ENCODE measurements at places on chromosomes 6 and 20.

- DNase-seq = no peak
These were observed 9.5 kb upstream of the ADGRG6 start for GRCh38 chr6:142292166-142292924.

GRCh38 chr20:12660918-12661317, 347.9 kb upstream of the SPTLC3 start:
- DNase-seq = no peak

GRCh38 chr6:148087659-148088058, 255.0 kb upstream of the SASH1 start:
- DNase-seq = no peak

GRCh38 chr6:39388606-39389483, 66.3 kb upstream of the KCNK16 start:
- peak; percentile 79 for DNase-seq

GRCh38 chr6:44771647-44772415, 384.3 kb downstream of the CDC5L start:
- DNase-seq = no peak

GRCh38 chr6:90121982-90122381, 174.7 kb downstream of the BACH2 start:
- no peak for DNase-seq

DNA sequence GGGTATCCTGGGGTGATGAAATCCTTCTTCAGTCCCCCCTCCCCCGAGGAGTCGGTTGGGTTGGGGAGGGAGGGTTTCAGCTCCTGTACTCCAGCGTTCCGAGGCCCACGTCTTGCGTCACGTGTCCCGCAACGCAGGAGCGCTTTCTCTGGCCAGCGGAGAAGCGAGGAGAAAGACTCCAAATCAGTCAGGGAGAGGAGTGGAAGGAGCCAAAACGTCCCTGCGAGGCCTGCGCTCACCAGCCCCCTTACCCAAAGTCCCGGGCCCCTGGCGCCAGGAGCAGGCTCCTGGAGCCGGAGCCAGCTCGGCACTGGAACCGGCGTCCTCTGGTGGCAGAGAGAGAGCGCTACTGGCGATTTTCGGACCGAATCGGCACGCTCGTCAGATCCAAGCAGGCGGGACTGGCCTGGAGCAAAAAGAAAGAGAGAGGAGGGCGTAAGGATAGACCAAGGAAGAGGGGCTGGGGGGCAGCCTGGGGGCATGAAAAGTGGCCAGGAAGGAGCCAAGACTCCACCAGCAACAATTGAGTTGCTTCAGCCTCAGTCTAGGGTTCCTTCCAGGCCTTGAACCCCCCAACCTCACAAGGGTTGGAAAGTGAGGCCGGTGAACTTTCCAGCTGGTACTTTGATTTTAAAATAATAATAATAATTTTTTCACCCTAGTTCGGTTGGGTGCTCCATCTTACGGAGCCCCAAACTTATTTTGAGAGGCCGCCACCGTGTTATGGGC, at the start of gene GNAS:
Gene GNAS, plus strand, starts transcription at position 174 of the 729 bp plus-strand sequence.
- peak; percentile 85 for DNase-seq

DNA sequence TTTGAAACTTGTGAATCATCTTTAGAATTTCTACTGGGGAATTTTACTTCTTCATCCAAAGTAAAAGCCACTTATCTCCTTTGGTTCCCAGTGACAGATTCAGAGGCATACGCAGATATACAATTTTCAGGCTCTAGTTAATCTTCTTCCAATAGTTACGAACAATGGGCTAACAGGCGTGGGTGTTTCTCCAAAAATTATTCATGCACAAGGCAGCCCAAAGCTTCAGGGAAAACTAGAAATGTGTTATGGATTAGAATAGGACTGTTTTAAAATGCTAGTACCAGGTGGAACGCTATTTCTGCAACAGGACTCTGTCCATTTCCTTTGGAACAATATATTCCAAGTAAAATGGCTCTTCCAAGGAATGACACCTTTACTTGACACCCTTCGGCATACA, 102.2 kb downstream of the ZNF217 start:
- no peak for DNase-seq

DNA sequence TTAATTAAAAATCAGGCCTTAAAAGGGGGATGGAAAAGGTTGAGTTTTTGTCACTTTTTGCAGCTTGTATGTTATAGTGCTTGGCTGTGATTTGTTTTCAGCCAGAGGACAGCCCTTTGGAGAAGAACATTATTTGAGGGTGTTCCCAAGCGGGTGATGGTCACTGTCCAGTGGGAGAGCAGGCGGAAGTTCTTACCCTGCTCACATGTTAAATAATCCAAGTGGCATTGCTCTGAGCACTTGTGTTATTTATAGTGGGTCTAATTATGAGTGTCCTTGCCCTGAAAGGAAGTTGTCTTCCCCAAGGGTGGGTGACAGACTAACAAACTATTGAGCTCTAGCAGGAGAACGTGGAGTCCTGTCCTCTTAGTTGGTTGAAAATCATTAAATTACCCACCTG, 49.5 kb downstream of the DOK5 start:
- no peak for DNase-seq

DNA sequence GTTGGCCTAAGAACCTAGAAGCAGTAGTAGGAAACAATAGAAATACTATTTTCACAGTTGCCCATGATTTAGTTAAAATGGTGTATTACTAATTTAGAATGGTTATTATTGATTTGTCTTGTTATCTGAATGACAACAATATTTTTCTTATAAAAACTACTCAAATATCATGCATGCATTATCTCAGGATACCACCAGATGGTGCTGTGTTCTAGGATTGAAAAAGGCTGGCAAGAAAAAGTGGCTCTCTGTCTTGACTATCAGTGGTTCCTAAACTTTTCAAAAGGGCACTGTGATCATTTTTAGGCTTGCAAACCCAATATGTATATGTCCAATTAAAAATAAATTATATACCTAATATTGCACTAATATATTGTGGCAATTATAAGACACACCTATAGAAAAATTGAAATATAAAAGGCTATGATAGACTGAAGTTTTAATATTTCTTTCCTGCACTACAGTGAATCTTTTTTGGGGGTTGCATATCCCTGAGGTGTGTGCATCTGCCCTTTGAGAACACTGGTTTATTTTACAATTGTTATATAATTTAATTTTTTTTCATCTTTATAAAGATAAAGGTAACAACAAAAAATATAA, 131.7 kb upstream of the MLIP start:
- no peak for DNase-seq

DNA sequence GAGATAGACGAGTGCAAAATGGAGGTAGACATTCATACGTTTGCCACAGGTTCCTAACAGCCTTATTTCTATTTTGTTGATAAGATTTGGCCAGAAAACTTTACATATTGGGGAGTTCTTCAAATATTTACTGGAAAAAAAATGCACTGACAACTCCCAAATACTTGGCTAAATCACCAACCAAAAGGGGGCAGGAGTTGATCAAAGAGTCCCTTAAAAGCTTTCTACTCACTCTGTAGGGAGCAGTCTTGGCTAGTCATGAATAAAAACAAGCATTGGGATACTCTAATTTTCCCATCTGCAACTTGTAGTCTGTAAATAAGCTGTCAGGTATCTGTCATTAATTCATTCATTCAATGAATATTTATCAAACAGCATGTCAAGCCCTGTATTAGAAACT, 18.4 kb downstream of the TENT5A start:
- no peak for DNase-seq

DNA sequence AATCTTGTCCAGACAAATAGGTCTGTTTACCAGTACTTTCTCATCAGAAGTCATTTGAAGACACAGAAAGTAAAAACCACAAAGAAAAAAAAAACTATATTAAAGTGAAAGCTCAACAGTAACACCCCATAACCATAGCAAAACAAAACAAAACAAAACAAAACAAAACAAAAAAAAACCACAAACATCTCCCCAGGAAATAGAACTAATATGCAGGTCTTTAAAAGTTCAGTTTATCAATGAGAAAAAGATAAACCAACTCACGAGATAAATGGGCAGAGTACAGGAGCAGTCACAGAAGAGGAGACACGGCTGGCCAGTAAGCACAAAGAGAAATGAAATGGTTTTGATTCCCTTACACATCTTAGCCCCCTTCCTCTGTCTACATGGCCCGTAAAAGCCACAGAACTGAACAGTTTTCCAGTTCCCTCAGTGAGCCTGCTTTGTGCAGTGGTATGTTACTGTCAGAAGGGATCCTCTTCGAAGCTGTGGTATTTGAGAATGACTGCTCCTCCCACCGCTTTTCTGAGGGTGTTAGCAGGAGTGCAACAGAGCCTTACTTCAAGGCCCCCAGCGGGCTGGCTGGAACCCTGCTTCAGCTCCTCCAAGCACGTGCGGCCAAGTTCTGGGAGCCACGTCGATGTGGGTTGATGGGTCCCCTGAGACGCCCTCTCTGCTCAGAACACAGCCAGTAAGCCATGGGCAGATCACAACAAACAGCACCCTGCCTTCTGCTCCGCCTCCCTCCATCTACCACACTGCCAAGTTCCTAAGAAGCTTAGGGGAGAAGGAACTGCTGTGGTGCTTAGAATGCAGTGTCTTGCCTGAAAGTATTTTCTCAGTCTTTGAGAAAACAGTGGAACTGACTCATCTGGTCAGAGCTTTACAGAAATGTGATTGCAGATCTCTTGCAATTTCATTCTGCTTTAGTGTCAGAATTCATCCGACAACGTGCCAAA, 14.0 kb downstream of the UST start:
- DNase-seq = peak; percentile 86

GRCh38 chr6:116938305-116938704, 61.3 kb downstream of the RFX6 start:
- DNase-seq = no peak

- DNase-seq = no peak
These were observed 33.3 kb upstream of the AFDN start for GRCh38 chr6:167793421-167793820.

- no peak for DNase-seq
These were observed 444.2 kb upstream of the JAG1 start for GRCh38 chr20:11117808-11118528.

GRCh38 chr6:34115403-34115795, 30.5 kb downstream of the GRM4 start:
- peak; percentile 59 for DNase-seq

DNA sequence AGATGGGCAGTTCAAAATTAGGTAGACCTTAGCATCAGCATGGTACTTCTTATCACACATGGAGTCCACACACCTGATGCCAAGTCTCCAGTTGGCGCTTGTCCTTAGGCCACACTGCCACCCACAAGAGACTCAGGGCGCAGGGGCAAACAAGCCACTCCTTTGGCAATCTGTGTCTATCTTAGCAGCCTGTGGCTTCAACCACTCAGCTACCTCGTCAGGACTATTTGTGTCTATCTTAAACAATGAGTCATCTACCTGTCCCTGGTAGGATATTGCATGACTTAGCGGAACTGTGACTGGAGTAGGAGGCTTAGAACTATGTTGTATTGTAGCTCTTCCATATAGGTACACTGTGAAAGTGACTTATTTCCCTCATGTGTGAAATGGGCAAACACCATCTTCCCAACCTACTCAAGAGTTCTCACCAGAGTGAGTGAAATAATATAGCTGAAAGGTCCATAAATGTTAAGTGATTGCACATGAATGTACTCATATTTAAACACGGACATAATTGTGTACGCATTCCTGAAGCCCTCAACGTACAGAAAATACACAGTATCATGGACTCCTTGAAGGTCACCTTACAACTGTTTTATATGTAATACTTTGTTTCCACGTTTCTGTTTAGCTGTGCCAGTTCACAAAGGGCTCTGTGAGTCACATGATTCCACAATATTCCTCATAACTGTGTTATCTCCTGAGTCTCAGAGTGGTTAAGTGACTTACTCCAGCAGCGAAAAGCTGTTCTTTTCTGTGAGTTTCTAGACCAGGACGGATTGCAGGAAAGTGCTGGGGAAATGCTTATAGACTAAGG, 1.6 kb downstream of the TRIM27 start:
- no peak for DNase-seq

GRCh38 chr6:3806169-3806922, 42.8 kb upstream of the FAM50B start:
- no peak for DNase-seq

GRCh38 chr20:55140631-55141030, 665.2 kb downstream of the DOK5 start:
- DNase-seq = no peak

DNA sequence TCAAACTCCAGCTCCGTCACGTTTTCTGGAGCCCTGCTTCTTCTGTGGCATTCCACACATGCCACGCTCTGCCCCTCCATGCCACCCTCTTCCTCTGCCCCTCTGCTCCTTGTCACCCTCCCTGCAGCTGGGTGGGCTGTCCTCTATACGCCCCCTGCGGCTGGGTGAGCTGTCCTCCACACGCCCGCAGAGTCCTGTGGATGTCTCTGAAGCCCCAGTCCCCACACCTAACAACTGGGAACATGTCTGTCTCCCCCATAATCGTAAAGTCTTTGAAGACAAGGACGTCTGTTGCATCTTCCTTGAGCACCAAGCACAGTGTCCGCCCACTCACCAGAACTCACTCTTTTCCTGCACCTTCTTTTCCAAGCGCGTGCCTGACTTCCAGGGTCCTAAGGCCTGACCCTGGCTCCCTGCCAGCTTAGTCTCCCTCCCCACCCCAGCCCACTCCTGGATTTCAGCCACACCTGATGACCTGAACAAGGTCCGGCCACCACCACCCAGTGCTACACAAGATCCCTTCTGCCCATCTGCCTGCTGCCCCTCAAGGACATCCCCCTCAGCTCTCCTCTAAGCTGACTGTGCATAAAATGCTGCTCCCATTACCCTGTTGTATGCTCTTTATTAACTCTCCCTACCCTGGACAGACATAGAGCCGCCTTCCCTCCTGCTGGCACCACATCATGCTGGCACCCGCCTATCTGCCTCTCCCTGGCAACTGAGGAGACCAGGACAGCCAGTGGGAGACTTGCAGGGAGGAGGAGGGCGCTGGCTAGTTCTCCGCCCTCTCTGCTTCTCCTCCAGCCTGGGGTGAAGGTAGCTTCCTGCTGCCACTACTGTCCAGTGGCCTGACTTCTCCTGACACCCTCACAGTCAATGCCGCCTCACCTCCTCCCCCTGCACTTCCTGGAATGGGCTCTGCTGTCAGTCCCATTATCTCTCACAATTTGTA, 10.7 kb upstream of the PRR18 start:
- DNase-seq = no peak

GRCh38 chr6:21219856-21220255, 373.7 kb upstream of the SOX4 start:
- no peak for DNase-seq

GRCh38 chr20:58492795-58493524, 22.2 kb downstream of the APCDD1L start:
- no peak for DNase-seq

- no peak for DNase-seq
These were observed 24.3 kb upstream of the CDH22 start for GRCh38 chr20:46332373-46333160.

DNA sequence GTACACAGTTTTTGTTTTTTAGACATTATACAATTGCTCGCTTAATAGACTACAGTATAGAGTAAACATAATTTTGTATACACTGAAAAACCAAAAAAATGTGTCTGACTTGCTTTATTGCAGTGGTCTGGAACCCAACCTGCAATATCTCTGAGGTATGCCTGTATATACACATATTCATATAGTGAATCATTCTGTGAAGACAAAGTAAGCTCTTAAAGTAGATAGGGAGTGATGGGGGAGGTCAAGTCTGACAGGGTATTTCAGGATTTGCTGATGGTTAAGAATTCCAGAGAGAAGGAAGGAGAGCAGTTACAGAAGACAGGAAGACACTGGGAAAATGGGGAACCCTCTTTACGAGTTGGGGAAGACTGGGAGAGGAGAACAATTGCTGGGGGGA, 417.9 kb downstream of the CD109 start:
- no peak for DNase-seq

All from right forelimb (tissue), 1 donor.